Astrocyte (in vitro differentiated cells and primary cell): ENCODE measurements at places on chromosomes 4 and X. TPM values are rescaled to one million over a fixed set of nuclear protein-coding genes. Genes with fewer than 3 reads are reported as not detected.

DNA sequence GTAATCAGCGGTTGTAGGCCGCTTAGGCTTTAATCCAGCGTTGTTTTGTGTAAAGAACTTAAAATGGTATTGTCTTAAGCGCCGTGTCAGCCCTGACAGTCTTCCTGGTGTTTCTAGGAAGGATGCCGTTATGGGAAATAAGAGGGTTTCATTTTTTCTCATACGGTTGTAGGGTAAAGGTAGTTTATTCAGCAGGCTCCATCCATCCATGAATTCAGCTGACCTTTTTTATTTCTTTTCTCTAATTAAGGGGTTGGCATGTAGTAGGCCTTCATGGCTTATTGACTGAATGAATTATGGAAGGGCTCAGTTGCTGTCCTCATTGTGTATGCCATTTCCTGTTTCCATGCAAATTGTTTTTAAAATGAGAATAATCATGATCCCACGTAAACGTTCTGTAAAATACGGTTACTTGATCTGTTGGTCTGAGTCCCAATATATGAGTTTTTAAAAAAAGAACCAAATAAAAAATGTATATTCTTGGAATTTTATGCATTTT lies 693 bp downstream of the OCIAD1 start:
- no peak for DNase-seq

- DNase-seq = peak; percentile 71
Measured at GRCh38 chr4:166972071-166972470, 262.2 kb downstream of the SPOCK3 start.

DNA sequence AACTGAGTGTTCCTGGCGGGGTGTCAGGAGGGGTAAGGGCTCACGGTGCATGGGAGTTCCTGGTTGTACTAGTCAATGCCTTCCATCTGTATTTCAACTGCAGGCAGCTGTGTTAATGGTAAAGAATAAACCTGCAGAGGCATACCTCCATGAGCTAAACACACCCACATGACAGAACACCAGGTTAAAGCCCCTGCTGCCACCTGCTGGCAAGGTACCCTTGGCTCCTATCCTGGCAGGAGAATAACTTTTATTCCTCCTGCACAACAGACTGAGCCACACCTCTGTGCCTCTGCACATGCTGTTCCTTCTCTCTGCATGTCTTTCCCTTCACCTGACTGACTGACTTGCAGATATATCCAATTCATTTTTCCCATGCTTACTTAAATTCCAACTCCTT lies 11.1 kb downstream of the ITIH6 start:
- DNase-seq = no peak

DNA sequence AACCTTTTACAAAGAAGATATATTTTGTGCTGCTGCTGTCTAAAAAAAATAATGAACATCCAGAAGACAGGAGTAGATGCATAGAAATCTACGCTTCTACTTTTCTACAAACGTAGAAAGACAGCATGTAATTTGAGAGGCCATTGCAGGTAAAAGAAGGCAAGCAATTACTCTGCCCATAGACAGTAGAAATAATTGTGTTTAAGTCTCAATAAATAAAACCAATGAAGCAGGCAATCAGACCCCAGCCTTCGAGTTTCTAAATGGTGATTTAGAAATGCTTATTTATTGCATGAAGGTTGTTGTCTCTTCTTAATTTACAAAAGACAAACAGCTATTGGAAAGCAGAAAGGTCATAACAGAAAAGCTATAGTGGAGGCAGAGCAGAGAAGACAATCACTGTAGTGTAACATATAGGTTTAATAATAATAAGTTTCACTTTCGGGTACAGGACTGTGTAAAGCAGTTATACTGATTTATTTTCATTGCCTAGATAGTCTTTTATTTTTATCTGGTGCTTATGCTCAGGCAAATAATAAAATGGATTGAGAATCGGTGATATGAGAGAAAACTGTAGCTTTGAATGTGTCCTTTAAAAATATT lies 123.0 kb upstream of the TACR3 start:
- DNase-seq = no peak

DNA sequence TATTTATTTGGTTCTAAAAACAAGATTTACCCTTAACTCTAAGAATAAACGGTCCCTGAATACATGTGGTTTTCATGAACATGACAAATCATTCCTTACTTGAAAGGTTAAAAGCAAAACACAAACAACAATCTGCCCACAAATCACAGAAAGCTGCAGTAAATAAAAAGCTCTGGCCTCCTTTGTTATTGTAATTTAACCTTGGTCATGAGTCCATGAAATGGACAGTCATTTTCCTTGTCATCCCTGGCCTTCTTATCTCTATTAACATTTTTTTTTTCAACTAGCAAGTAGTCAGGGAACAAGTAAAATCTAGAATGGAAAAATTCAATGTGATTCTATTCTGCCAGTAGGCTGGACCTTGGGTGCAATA lies 92.7 kb downstream of the SCD5 start:
- DNase-seq = peak; percentile 31

DNA sequence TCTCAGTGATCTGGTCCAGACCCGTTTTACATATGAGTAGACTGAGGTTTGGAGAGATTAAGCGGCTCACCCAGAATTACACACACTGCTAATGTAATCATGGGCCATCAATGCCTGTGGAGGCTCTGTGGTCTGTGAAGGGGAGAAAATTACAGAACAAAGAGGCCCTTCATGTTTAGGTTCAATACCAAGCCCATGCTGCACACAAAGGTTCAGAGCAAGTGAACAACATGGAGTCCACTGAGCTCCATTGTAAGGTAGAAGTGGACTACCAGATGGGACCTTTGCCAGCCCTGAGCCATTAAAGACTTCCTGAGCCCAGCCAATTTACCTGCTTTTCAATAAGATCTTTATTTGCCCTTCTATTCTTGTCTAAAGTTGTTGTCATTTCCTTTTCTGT lies 109.8 kb downstream of the LUZP4 start:
- DNase-seq = no peak

GRCh38 chrX:82816562-82816961 lies 691.5 kb upstream of the POU3F4 start:
- peak; percentile 9 for DNase-seq

The GDPD2 gene
- total RNA-seq = not detected in 2 replicates

The CTAG1A gene
- not detected in 2 replicates for total RNA-seq

The CLOCK gene
- total RNA-seq = 20.4 and 21.4 TPM in 2 replicates

The PITX2 gene
- 3.8 and 4.2 TPM in 2 replicates for total RNA-seq
